ENCODE measurements at places on chromosomes 6 and 20.

GRCh38 chr6:116881236-116881635, 4.2 kb downstream of the RFX6 start:
- no peak for DNase-seq

DNA sequence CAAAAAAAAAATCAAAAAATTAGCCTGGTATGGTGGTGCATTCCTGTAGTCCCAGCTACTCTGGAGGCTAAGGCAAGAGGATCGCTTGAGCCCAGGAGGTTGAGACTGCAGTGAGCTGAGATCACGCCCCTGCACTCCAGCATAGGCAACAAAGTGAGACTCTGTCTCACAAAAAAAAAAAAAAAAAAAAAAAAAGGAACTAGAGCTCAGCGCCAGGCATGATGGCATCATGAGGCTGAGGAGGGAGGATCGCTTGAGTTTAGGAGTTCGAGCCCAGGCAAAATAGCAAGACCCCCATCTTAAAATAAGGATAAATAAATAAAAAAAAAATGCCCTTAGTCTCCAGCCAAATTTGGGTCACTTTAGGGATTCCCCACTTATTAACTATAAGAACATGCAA, 40.4 kb upstream of the PIM1 start:
- no peak for DNase-seq

- DNase-seq: no peak
These were observed 5.9 kb downstream of the CD2AP start for GRCh38 chr6:47483516-47483852.

GRCh38 chr6:37283268-37283667, 25.3 kb upstream of the TMEM217 start:
- DNase-seq: no peak

- DNase-seq: no peak
These were observed 17.8 kb downstream of the TMEM30A start for GRCh38 chr6:75266716-75267291.

DNA sequence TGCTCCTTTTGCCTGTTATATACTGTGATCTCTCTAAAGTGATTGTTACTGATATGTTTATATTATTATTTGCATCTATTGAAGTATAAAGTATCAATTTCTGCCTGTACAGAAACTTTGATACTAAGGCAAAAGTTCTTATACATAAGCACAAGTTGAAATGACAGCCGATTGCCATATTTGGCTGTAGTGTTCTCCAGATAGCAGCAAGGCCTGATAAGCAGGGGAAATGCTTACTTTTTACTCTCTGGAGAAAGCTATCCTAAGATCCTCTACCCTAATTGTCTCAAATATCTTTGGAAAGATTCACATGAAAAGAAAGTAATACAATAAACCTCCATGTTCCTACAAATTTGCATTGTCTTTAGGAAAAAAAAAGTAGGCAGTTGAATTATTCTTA, 31.4 kb downstream of the SENP6 start:
- no peak for DNase-seq

- DNase-seq: no peak
These were observed 22.6 kb downstream of the NEDD9 start for GRCh38 chr6:11209906-11210305.

- no peak for DNase-seq
These were observed 6.9 kb upstream of the PPP1R3G start for GRCh38 chr6:5078121-5078669.

DNA sequence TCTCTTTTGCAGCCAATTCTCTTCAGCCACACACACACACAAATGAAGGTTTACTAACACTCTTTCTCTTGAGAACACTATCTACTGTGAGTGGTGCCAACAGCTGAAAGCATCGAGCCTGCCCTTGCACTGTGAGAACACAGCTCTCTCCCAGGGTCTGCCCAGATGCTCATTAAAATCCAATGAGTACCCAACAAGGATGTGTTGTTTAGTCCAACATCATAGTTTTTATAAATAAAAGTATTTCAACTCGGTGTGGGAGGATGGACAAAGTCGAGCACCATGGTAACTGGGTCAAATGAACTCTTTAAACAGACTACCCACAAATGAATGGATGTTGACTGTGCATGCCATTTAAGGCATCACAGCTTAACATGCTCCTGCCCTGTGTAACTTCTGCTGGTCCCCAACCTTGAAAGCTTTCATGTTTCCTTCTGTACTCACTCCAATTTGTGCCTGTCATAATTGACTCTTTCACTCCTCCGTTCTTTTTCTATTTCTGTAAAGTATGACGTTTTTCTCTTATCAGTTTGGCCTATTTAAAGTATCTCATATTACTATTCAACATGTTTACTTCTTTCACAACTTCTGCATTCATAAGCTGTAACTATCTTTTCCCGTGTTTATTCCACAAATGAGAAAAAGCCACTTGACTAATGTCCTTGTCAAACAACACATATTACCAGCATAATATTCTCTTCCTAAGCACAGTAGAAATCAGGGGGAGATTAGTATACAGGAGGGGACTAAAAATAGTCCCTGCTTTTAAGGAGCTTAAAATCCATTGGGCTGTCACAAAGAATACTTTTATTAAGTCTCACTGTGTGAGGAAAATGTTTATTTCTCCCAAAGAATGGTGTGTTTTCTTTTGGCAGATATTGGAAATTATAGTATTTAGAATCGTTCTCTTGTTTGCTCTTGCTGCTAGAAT, 215.4 kb downstream of the RFPL4B start:
- DNase-seq: no peak

DNA sequence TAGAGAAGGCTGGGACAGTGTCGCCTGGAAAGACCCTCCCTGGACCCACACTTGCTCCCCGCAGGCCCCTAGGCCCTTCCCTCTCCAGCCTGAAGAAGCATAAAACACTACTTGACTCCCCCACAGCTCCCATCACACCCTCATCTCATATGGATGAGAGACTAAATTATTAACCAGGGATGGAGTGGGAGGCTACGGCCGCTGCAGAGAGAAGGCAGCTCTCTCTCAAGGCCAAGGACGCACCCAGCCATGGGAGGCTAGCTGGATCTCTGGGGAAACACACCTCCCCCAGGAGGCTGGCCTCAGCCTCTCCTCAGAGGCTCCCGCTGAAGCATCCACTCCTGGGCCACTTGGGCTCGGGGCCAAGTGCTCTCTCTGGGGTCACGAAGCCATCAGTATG, 102.5 kb downstream of the GRM4 start:
- no peak for DNase-seq

DNA sequence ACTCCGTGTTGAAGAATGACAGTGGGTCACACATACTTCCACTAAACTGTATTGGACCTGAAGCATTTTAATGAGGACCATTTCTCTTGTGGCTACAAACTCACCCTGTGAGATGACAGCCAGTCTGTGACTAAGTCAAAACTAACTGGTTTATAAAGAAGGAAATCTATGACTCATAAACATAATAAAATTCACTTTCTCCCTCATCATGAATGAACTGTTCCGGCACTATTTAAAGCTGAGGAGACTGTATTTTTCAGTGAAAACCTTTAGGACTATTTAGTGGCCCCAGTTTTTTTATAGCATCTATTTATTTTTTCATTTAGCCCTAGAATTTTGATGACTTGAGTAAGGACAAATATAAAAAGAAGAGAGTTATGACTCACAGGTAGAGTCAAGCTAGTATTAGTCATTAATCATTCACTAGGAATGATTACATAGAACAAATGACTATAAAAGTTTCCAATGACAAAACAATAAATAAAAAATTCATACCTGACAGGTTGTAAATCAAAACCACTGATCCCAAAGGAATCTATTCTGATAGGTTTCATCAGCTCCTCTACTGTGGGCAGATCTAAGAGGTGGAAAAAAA, 34.2 kb downstream of the CEP162 start:
- DNase-seq: no peak

GRCh38 chr6:26295691-26296555, 69.1 kb upstream of the BTN3A2 start:
- no peak for DNase-seq

- DNase-seq: peak; percentile 33
These were observed 21.1 kb downstream of the SESN1 start for GRCh38 chr6:109073344-109074132.

Data from activated CD4-positive, alpha-beta memory T cell treated with anti-CD3 and anti-CD28 coated beads for 36 hours (primary cell).